ENCODE measurements at places on chromosomes 13 and 19.

DNA sequence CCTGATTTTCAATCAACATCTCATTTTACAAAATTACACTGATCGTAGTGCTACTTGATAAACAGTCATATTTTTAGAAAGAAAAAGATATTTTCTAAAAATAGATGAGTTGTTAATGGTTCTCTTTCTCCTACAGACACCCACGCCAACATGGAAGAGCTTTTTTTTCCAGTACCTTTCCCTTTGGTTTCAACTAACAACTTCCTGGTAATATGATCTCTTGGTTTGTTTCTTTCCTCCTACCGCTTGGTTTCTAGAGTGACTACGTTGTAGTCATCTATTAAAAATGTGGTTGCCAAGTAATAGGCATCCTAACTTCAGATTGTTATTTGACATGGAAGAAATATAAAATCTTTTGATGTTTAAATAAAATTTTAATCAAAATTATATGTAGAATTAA lies 189.0 kb downstream of the LACC1 start:
- H3K4me3 ChIP-seq = no peak overlapping the region
- H3K27ac ChIP-seq = no peak overlapping the region
- H3K27me3 ChIP-seq = no peaks in the 10 kb centered on the region
- DNase-seq = no peak

DNA sequence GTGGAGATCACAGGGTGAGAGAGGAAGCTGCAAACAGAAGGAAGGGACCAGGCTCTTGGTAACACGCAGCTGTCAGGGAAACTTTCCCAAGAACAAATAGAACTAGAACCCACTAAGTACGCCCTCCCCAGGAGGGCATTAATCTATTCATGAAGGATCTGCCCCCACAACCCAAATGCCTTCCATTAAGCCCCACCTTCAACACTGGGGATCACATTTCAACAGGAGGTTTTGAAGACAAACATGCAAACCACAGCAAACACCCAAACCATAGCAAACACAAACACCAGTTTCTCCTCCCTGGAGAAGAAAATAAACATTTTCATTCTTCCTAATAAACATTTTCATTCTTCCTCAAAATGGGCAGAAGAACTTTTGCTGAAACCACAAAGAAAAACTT lies 329.6 kb downstream of the EFNB2 start:
- H3K36me3 ChIP-seq = no peaks in the 10 kb centered on the region
- H3K4me3 ChIP-seq = no peak overlapping the region
- DNase-seq = no peak
- no peaks in the 10 kb centered on the region for H3K4me1 ChIP-seq
- H3K27me3 ChIP-seq = no peaks in the 10 kb centered on the region

GRCh38 chr19:56611288-56611687 lies 16.2 kb downstream of the ZNF71 start:
- H3K4me3 ChIP-seq = no peak overlapping the region
- DNase-seq = no peak
- no peak overlapping the region for H3K27ac ChIP-seq
- H3K4me1 ChIP-seq = no peaks in the 10 kb centered on the region

DNA sequence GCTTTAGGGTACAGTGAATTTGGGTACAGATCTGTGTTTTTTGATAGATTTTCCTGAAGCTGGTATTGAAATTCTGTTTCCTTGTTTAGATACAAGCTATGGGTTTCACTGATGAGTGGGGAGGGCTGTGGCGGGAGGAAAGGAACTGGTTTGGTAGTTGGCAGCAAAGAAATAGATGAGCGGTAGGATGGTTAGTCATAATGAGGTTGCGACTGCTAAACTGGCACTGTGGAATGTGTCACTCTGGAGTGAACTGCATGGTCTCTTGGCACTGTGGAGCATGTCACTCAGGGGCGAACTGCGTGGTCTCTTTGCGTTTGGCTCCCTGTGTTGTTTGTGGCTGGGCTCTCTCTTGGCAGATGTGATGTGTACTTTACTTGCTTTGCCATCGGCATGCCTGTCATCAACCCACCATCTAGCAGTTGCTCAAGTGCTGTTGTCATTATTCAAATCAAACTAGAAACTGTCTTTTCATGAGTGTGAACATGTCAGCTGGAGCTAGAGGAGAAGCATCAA lies 82.1 kb downstream of the ATP8A2 start:
- no peaks in the 10 kb centered on the region for H3K27me3 ChIP-seq
- H3K4me1 ChIP-seq = no peaks in the 10 kb centered on the region
- H3K27ac ChIP-seq = no peak overlapping the region

DNA sequence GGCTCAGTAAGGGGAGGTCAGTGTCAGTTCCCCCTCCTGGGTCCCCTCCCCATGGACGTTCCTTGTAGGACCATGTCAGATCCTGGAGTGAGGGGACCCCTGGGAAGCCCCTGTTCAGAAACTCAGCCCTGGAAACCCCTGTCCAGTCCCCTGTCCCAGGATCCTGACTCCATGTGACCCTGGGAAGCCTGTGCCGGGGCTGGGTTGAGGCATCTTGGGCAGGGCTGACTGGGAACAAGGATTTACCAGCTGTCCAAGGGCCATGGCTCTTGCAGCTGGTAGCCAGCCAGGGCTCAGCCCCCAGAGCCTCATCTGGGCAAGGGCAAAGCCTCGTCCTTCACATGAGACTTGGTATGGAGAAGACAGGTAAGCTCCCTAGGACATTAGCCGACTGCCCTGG lies 25.1 kb downstream of the CEACAM4 start:
- no peak overlapping the region for H3K4me3 ChIP-seq
- H3K4me1 ChIP-seq = no peaks in the 10 kb centered on the region
- H3K36me3 ChIP-seq = no peaks in the 10 kb centered on the region

- H3K4me3 ChIP-seq = no peak overlapping the region
- no peak overlapping the region for H3K27ac ChIP-seq
- peaks cover 8% of the 10 kb centered on the region for H3K27me3 ChIP-seq
- H3K4me1 ChIP-seq = peaks cover 26% of the 10 kb centered on the region
- H3K36me3 ChIP-seq = no peaks in the 10 kb centered on the region
Measured at GRCh38 chr19:54099190-54099902, 1.3 kb downstream of the OSCAR start.

DNA sequence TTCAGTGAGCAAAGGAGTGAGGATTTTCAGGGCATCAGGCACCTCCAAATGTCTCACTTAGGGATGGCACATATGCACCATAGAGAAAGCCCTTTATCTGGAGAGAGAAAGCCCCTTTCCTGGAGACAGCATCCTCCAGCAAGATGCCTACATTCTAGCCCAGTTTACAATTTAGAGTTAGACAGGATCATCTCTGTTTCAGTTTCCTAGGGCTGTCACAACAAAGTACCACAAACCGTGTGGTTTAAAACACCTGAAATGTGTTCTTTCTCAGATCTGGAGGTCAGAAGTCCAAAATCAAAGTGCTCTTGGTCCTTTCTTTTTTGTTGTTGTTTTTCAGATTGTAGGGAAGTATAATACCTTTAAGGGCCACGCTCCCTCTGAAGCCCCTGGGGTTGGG lies 61.8 kb downstream of the MBNL2 start:
- H3K27ac ChIP-seq = peak overlapping the region; percentile 4
- no peaks in the 10 kb centered on the region for H3K27me3 ChIP-seq
- H3K4me3 ChIP-seq = no peak overlapping the region
- no peaks in the 10 kb centered on the region for H3K36me3 ChIP-seq
- DNase-seq = no peak

GRCh38 chr13:98490866-98491265 lies 86.0 kb downstream of the STK24 start:
- no peaks in the 10 kb centered on the region for H3K4me1 ChIP-seq
- no peak overlapping the region for H3K4me3 ChIP-seq
- H3K27me3 ChIP-seq = no peaks in the 10 kb centered on the region
- DNase-seq = peak; percentile 62
- H3K27ac ChIP-seq = peak overlapping the region; percentile 88

Measured in sigmoid colon (tissue), 7 donors.